ENCODE measurements at places on chromosomes 3 and 15. TPM values are rescaled to one million over a fixed set of nuclear protein-coding genes. Genes with fewer than 3 reads are reported as not detected.

- H3K36me3 ChIP-seq = no peaks in the 10 kb centered on the region
- no peaks in the 10 kb centered on the region for H3K4me1 ChIP-seq
- ATAC-seq = no peak
- H3K4me3 ChIP-seq = no peak overlapping the region
Observed at GRCh38 chr3:86634361-86634760, 356.6 kb downstream of the VGLL3 start.

DNA sequence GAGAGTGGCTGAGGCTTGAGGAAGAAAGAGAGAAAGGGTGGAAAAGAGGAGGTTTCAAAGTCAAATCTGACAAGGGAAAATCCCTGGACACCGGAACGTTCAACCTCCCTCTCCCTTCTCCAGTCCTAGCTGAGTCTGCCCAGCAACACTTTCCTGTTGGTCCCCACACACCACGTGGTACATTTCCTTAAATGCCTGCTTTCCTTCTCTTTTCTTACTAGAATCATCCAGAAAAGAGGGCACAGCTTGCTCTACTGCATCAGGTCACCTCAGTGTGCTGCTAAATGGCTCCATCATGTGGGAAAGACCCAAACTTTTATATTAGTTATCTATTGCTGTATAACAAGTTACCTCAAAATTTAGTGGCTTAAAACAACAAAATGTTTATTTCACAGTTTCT is 181.2 kb downstream of the NECTIN3 start:
- no peak overlapping the region for H3K27ac ChIP-seq
- no peaks in the 10 kb centered on the region for H3K4me1 ChIP-seq
- H3K4me3 ChIP-seq = no peak overlapping the region
- H3K27me3 ChIP-seq = no peaks in the 10 kb centered on the region
- H3K36me3 ChIP-seq = no peaks in the 10 kb centered on the region

Gene ZNF774
- 1.2 TPM for total RNA-seq

- H3K27ac ChIP-seq = no peak overlapping the region
- no peaks in the 10 kb centered on the region for H3K4me1 ChIP-seq
- H3K36me3 ChIP-seq = no peaks in the 10 kb centered on the region
- ATAC-seq = no peak
Observed at GRCh38 chr3:182385356-182385755, 407.9 kb upstream of the ATP11B start.

DNA sequence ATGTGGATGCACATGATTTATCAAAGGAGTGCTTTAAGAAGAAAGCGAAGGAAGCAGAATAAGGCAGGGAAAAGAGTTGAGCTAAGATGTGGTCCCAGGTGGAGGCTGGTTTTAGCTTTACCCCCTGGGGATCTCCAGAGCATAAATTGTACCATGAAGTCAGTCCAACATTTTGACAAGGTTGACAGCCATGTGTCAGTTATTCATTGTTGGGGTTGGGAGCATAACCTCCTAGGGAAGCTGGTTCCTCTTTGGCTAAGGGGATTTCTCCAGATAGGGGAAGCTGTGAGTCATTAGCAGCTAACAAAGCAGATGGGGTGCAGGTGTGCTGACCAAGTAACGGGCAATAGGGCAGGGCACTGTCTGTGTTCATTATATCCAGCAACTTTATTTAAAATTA is 123.7 kb upstream of the IGSF10 start:
- no peak overlapping the region for H3K27ac ChIP-seq
- no peak overlapping the region for H3K4me3 ChIP-seq
- no peaks in the 10 kb centered on the region for H3K27me3 ChIP-seq
- H3K4me1 ChIP-seq = no peaks in the 10 kb centered on the region
- no peaks in the 10 kb centered on the region for H3K36me3 ChIP-seq

- H3K27me3 ChIP-seq = peaks cover 11% of the 10 kb centered on the region
- H3K27ac ChIP-seq = peak overlapping the region; percentile 87
- peaks cover 99% of the 10 kb centered on the region for H3K4me1 ChIP-seq
- no peak overlapping the region for H3K4me3 ChIP-seq
Observed at GRCh38 chr3:50160561-50160983, 5.4 kb downstream of the SEMA3F start.

- H3K4me3 ChIP-seq = no peak overlapping the region
- ATAC-seq = no peak
- H3K36me3 ChIP-seq = peaks cover 51% of the 10 kb centered on the region
- H3K4me1 ChIP-seq = no peaks in the 10 kb centered on the region
- no peaks in the 10 kb centered on the region for H3K27me3 ChIP-seq
- H3K27ac ChIP-seq = no peak overlapping the region
Observed at GRCh38 chr3:31620656-31621055, 87.9 kb downstream of the STT3B start.

GRCh38 chr3:172065967-172066762 is 26.8 kb downstream of the FNDC3B start:
- no peaks in the 10 kb centered on the region for H3K36me3 ChIP-seq
- no peak for ATAC-seq
- no peak overlapping the region for H3K4me3 ChIP-seq
- no peaks in the 10 kb centered on the region for H3K27me3 ChIP-seq

DNA sequence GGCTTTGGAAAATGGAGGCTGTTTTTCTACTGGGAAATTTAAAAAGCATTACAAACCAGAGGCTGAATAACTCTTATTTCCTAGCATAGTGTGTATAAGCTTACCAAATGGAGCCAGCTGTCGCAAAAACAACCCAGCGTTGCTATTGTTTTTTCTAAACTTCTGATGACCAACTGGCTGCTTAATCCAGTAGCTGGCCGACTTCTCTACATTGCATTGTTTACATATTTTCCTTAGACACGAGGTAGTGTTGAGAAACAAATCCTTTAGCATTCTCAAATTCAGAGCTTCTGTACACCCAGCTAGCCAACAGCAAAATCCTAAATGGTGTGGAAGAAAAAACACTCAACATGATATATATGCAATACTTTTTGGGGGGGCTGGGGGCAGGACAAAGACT is 161.0 kb upstream of the ADAMTS9 start:
- H3K4me1 ChIP-seq = no peaks in the 10 kb centered on the region
- no peak overlapping the region for H3K27ac ChIP-seq
- no peak overlapping the region for H3K4me3 ChIP-seq
- peak; percentile 40 for ATAC-seq
- H3K36me3 ChIP-seq = no peaks in the 10 kb centered on the region

DNA sequence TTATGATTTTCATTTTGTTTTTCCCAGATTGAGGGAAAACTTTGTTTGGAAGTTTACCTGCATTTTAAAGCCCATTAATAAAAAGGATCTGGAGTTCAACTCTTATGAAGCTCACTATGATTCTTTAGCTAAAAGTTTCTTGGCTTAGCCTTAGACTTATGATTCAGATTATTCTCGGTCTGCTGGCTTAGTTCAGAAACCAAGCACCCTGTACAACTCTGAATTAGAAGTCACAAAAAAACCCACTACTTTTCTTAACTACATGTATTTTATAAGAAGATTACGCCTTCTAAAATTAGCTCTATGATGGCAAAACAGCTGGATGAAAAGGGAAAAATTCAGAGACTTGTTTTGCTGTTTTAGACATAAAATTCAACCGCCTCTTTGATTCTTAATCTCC is 14.3 kb upstream of the DENND4A start:
- H3K27me3 ChIP-seq = no peaks in the 10 kb centered on the region
- no peak for ATAC-seq
- no peaks in the 10 kb centered on the region for H3K36me3 ChIP-seq
- no peaks in the 10 kb centered on the region for H3K4me1 ChIP-seq

GRCh38 chr15:73727330-73727976 is 25.7 kb downstream of the INSYN1 start:
- ATAC-seq = no peak
- peaks cover 6% of the 10 kb centered on the region for H3K27me3 ChIP-seq
- H3K27ac ChIP-seq = no peak overlapping the region
- H3K4me1 ChIP-seq = no peaks in the 10 kb centered on the region
- H3K4me3 ChIP-seq = no peak overlapping the region

GRCh38 chr3:77038930-77039605 is 831 bp upstream of the ROBO2 start:
- no peak overlapping the region for H3K27ac ChIP-seq
- no peaks in the 10 kb centered on the region for H3K36me3 ChIP-seq
- peak overlapping the region; percentile 3 for H3K4me3 ChIP-seq
- peak; percentile 11 for ATAC-seq

DNA sequence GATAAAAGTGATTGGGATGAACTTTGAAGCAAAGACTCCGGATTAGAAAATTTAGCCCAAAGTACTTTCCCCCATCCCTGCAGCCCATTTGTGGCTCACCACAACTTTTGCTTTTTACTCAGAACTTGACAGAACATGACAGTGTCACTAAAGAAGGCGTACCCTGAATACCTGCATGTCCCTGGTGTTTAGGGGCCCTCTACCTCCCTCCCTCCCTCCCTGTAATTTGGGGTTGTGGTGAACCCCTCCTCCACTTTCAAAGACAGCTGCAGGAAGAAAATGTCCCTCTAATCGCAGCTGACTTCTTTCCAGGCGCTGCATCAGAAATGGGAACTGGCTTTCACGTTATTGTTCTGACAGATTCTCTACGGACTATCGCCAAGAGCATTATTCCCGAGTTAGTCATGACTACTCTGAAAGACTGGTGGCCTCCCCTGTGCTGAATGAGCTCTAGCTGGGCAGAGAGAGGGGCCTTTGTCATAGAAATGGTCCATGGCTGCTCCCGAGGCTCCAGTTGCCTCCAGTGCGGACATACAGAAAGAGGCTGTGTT is 93.2 kb upstream of the ARHGEF3 start:
- H3K27ac ChIP-seq = no peak overlapping the region
- H3K4me1 ChIP-seq = no peaks in the 10 kb centered on the region
- no peaks in the 10 kb centered on the region for H3K36me3 ChIP-seq

Gene GAP43
- total RNA-seq = 1.1 TPM

DNA sequence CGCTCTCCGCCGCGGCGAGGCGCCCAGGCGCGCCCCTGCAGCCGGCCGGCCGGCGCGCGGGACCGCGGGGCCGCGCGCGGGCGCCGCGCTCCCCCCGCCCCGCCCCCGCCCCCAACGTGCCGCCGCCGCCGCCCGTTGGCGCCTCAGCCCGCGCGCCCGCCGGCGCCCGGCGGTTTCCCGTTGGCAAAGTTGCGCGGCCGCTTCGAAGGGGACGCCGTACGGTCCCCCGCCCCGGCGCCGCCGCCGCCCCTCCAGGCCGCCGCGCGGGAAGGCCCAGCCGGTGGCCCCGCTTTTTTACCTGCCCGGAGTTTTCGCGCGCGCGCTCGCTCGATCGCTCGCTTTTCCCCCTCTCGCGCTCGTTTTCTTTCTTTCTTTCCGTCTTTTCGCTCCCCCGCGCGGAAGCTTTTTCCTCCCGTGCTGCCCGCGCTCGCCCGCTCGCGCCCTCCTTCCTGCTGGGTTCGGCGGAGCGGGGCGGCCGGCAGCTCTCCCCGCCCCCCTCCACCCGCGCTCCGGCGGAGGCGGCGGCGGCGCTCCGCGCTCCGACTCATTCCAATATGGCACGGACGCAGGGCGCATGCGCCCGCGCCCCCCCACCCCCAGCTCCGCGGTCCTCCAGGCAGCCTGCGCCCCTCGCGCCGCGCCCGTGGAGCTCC is at the start of gene SFMBT1:
SFMBT1 (minus strand) TSS at position 556 of the 653 bp plus-strand sequence. CDS start 76,945 bp downstream, outside the sequence.
- peak; percentile 82 for ATAC-seq
- H3K36me3 ChIP-seq = no peaks in the 10 kb centered on the region
- H3K4me1 ChIP-seq = peaks cover 31% of the 10 kb centered on the region
- peak within 1 kb of the TSS; percentile 96 for H3K27ac ChIP-seq

GRCh38 chr15:33304924-33305323 is 5.8 kb upstream of the RYR3 start:
- ATAC-seq = no peak
- H3K27me3 ChIP-seq = no peaks in the 10 kb centered on the region
- no peaks in the 10 kb centered on the region for H3K4me1 ChIP-seq
- H3K27ac ChIP-seq = no peak overlapping the region
- no peaks in the 10 kb centered on the region for H3K36me3 ChIP-seq

DNA sequence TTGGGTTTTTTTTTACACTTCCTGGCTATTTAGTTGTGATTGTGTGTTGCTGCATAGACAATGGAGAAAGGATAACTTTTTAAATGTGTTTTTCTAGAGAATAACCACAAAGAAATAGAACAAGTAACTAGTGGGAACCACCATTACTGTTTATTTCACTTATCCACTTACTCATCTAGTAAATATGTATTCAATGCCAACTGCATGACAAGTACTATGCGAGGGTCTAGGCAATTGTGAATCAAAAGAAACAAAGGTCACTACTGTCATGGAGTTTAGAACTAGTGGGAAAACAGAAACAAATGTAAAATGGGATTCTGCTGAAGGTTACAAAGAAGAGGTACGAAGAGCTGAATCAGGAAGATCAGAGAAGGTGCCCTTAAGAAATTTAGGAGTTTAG is 600.9 kb upstream of the ROBO2 start:
- H3K27me3 ChIP-seq = no peaks in the 10 kb centered on the region
- H3K27ac ChIP-seq = no peak overlapping the region
- no peaks in the 10 kb centered on the region for H3K4me1 ChIP-seq
- ATAC-seq = no peak
- no peak overlapping the region for H3K4me3 ChIP-seq

DNA sequence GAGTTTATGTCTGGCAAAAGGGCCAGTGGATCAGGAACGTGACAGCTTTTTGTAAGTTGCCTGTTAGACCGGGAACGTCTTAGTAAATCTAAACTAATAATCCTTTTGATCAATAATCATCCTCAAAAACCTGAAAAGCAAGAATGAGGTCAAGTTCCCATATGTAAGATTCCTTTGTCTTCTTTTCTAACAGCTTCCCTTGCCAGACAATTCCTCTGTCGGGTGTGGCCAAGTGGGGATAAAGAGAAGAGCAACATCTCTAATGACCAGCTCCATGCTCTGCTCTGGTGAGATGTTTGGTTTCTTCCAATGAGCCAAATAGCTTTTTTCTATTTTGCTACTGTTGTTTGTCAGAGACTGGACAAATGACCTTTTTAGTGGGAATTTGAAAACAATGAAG is 19.8 kb downstream of the FANCD2OS start:
- no peak overlapping the region for H3K4me3 ChIP-seq
- no peak for ATAC-seq
- no peak overlapping the region for H3K27ac ChIP-seq

DNA sequence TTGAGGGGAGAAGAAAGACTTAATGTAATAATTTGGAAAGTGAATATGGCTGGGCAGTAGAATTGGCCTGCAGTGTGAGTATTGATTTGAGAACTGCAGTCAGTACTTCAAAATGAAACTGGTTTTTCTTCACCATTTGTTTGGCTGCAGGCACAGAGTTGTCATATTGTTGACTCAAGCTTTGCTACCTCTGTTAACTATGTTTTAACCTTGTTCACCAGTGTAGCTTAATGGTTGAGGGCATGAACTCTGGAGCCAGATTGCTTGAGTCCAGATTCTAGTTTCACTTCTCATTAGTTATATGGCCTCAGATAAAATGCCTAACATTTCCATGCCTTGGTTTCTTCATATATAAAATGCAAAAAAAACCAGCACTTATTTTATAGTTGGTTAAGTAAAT is 64.1 kb downstream of the CFAP44 start:
- H3K4me1 ChIP-seq = no peaks in the 10 kb centered on the region
- H3K27me3 ChIP-seq = no peaks in the 10 kb centered on the region

- peaks cover 8% of the 10 kb centered on the region for H3K4me1 ChIP-seq
- no peak overlapping the region for H3K4me3 ChIP-seq
- no peaks in the 10 kb centered on the region for H3K27me3 ChIP-seq
- peak overlapping the region; percentile 13 for H3K27ac ChIP-seq
- no peaks in the 10 kb centered on the region for H3K36me3 ChIP-seq
Observed at GRCh38 chr15:35540021-35540420, 5.9 kb downstream of the DPH6 start.

Gene AGBL1
- 0.12 TPM for total RNA-seq

- H3K4me1 ChIP-seq = no peaks in the 10 kb centered on the region
- no peak overlapping the region for H3K4me3 ChIP-seq
- ATAC-seq = no peak
Observed at GRCh38 chr15:58487724-58488120, 55.9 kb downstream of the LIPC start.

All from gastroesophageal sphincter (tissue), 4 donors.